ENCODE measurements at places on chromosomes 5 and 9.

DNA sequence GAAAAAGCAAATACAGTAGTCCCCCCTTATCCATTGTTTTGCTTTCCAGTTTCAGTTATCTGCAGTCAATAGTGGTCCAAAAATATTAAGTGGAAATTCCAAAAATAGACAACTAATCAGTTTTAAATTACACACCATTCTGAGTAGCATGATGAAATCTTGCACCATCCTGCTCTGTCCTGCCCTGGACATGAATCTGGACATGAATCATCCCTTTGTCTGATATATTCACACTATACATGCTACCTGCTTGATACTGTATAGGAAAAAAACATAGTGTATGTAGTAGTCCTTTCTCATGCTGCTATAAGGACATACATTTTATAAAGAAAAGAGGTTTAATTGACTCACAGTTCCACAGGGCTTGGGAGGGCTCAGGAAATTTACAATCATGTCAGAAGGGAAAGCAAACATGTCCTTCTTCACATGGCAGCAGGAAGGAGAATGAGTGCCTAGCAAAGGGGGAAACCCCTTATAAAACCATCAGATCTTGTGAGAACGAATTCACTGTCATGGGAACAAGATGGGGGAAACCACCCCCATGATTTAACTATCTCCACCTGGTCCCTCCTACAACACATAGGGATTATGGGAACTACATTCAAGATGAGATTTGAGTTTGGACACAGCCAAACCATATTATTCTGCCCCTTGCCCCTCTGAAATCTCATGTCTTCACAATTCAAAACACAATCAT, 153.9 kb downstream of the ARRDC3 start:
- DNase-seq: no peak

- no peak for DNase-seq
These were observed 67.8 kb downstream of the PTCD2 start for GRCh38 chr5:72387985-72388384.

DNA sequence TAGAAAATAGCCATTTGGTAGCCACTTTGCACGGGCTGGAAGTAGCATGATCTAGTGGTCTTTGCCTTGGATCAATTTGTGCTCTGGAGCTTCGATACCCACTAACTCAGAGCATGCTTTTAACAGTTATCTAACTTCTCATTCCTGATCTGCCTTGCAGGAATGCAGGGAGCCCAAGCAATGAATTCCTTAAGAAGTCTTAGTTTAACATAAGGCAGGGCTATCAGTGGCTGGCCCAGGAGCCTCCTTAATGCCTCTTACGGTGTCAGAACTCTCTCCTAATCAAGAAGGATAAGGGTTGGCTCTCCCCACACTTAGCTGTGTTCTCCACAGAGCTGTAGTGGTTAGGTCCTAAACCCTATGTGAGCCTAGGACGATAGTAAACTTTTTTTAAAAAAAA, 95.8 kb upstream of the TBCA start:
- no peak for DNase-seq

GRCh38 chr5:87233143-87233542, 34.5 kb upstream of the RASA1 start:
- no peak for DNase-seq

GRCh38 chr5:72937517-72938061, 18.3 kb upstream of the FCHO2 start:
- DNase-seq: no peak

DNA sequence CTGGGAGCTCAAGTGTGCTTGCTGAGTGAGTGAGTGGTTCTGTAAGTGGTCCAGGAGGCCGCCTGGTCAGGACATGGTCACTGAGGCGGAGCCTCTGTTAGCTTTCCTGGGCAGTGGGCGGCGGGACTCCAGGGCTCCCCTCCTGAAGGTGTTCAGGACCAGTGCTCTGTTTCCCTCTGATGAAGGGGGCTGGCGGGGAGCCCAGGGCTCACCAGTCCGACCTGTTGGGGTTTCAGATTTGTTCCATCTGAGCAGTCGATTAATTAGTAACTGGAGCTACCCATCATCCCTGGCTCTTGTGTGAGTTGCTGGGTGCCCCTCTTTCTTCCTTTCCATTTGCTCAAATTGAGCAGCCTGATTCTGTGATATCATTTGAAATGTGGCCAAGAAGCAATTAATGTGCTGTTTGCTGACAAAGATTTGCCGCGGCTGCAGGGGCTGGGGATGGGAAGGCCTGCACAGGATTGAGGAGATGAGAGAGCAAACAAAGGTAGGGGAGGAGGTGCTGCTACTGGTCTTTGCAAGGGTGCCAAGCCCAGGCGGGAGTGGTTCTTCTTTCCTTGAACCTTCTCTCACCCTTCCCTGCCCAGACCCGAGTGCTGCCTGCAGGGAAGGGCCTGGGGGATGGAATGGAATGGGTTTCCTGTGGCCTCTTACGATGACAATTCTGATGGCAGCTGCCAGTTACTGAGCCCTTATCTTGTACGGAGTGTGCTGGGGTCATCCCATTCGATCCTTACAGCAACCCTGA, 92.8 kb upstream of the PITX1 start:
- no peak for DNase-seq

GRCh38 chr5:10903786-10904560, 142.9 kb upstream of the DAP start:
- DNase-seq: no peak

GRCh38 chr5:118604106-118604505, 384.2 kb downstream of the DTWD2 start:
- no peak for DNase-seq

- DNase-seq: no peak
These were observed 18.3 kb upstream of the NDST1 start for GRCh38 chr5:150489360-150490295.

DNA sequence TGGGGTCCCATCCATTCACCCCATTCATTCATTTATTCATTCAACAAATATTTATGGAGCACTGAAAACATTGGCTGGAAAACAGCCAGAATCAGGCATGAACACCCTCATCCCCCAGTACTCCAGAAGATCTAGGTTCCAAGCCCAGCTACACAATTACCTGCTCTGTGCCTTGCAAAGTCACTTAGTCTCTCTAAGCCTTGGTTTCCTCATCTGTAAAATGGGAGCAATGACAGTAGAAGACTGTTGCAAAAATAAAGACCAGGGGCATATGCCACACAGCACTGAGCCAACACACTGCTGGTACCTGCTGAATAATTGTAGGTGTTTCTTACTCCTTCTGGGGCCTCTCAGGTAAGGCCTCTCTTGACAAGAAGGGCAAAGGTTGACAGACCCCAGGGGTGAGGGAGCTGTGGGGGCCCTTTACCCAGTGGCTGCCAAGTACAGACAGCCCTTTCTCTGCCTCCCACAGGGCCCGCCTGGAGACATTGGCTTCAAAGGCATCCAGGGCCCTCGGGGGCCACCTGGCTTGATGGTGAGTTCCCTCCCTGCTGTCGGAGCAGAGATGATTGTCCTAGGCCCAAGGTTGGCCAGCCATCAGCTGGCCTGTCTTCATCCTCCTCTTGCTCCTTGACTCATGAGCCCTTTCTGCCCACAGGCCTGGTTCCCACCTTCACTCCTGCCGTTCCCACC, 22.6 kb upstream of the ORM1 start:
- DNase-seq: no peak

- no peak for DNase-seq
These were observed 102.7 kb upstream of the NREP start for GRCh38 chr5:111859533-111860270.

- no peak for DNase-seq
These were observed 35.4 kb upstream of the AGXT2 start for GRCh38 chr5:35083150-35083549.

- no peak for DNase-seq
These were observed 162.5 kb downstream of the CD180 start for GRCh38 chr5:67033880-67034651.

- DNase-seq: no peak
These were observed 334.1 kb downstream of the RFX3 start for GRCh38 chr9:3191715-3192114.

DNA sequence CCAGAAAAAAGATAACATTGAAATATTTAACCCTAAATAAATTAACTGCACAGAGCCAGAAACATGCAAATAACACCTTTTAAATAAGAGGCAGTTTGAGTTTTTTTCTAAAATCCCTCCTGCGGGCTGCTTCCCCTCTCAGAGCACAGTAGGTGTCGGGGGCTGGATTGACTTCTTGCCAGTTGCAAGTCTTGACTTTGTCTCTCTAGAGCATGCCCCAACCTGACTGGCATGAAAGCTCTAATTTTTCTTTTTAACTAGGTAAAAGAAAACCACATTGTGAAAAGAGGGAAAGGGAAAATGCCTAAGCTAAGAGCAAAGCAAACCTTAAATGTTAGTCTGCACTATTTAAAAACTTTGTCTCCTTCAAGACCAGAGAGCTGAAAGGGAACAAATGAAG, 46.4 kb upstream of the DNAH5 start:
- DNase-seq: no peak

DNA sequence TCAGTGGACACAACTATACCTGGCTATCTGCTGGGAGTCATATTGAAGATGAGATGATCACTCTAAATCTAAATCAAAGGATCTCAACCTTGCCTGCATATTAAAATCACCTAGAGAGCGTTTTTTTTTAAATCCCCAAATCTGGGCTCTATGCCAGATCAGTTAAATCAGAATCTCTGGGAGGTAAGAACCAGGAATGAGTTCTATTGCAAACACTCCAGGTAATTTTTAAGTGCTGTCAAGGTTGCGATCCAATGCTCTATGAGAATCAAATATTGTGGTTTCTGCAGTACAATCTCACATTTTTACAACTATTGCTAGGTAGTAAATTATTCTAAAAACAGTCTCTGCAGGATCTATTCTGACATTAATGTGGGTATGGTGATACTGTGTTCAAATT, 202.3 kb upstream of the OR13F1 start:
- no peak for DNase-seq

Data from hematopoietic multipotent progenitor cell treated with erythropoietin and hydrocortisone succinate and interleukin-3 and kit ligand, for 17 days (in vitro differentiated cells).